AG08396 (cell line): ENCODE measurements at places on chromosomes 13 and 19.
A peak's percentile ranks its signal among the peaks of the same experiment; 100 is the strongest.

- no peak for DNase-seq
Observed at GRCh38 chr13:78662467-78662866, 3.5 kb upstream of the OBI1 start.

- no peak for DNase-seq
Observed at GRCh38 chr13:48320891-48321510, 17.4 kb downstream of the RB1 start.

DNA sequence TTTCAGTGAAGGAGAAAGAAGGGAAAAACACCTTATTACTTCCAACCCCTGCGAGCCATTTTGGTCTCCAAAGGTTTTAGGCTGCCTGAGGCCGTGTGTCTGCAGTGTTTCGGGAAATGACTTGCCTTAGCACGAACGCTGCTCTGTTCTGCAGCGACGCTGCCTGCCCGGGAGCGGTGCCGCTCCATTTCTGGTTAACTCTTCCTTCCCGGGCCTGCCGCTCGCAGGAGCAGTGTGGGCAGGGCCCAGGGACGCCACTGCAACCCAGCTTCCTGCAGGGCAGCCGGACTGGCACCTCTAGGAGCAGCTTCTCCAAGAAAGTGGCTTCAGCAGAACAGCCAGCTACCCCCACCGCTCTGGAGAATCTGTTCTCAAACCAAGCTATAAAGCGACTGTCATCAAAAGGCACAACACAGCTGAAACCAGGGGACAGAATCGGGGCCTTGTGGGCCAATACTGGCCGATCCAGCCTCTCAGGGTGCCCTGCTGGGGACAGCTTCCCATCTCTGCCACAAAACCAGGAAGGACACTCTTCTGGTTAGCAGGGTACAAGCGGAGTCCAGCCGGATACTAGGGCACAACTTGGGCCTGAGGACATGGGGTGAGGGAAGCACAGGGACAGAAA is 72.2 kb downstream of the KCTD15 start:
- DNase-seq, result peak; percentile 34

DNA sequence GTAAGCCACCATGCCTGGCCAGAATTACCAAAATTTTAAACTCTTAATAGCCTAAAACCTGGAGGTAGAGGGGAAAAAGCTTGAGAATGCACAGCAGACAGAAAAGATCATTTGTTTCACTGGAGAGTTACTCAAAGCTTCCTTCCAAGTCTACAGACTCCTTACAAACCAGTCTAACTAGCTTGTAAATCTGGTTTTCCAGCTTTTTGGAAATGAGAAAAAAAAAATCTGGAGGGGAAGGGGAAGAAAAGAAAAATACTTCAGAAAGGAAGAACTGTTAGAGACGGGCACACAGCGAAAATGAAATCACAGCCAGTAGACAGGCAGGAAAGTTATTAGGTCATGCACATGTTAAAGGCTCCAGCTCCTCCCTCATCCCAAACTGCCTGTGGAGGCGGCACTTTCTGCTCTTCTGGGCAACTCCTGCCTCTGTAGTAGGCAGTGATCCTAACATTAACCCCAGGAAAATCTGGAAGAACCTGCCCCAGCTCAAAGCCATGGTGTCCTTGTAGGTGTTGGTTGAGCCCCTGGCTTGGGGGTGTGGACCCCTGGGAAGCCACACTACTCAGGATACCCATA is 17.3 kb downstream of the PARP4 start:
- no peak for DNase-seq

DNA sequence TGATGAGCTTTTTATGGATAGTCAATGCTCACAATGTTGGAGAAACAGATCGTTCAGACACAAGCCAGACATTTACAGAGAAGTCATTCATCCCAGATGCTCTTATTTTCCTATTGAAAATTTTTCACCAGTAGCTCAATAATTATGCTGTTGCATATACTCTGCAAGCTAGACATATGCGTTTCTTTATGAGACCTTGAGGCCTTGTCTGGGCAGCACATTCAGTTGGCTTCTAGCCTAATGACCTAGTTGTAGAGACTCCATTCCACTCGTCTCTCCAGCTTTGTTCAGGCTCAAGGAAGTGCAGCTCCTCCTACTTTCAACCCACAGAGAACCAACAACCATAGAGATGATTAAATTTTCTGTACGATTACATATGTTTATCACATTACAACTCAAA is 237.7 kb downstream of the MZT1 start:
- DNase-seq, result no peak

DNA sequence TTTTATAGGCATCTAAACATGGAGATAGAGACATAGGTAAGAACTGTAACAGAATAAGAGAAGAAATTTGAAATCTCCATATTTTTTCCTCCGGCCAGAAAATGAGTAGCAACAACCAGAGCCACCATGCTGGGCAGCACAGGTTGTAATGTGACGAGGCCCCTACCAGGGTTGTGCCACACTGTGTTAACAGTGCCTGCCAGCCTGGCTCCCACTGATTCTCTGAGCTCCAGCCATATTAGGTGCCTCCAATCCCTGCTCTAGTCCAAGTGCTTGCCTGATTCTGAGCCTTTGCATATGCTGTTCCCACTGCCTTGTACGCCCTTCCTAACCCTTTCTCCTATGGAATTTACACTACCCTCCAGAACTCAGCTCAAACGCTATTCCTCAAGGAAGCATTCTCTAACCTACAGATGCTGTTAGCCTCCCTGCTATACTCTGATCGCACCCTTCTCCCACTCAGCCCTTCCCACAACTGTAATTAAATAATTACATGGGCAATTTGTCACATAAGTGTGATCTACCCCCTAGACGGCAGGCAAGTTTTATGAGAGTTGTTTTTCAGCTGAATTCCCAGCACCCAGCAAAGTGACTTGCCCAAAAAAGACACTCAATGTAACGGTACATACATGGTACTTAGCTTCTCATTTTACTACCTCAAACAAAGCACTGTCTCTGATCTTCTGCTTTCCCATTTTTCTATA is 37.6 kb upstream of the STARD13 start:
- DNase-seq, result no peak

DNA sequence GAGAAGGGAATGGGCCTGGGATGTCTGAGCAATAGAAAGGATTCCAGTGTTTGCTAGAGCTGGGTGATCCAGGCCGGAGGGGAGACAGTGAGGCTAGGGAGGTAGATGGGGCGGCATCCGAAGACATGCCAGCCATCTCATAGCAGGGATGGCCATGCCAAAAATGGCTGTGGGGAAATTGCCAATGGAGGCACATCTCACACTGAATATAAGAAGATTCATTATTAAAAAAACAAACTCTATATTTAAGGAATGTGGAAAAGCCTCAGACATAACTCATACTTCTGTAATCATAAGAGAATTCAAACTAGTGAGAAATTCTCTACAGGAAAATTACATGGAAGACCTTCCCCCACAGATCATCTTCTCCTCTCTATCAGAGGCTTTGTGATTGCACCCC is 289.2 kb downstream of the FGF9 start:
- DNase-seq, result no peak

GRCh38 chr19:49470615-49470978 is 3.4 kb upstream of the FLT3LG start:
- no peak for DNase-seq

DNA sequence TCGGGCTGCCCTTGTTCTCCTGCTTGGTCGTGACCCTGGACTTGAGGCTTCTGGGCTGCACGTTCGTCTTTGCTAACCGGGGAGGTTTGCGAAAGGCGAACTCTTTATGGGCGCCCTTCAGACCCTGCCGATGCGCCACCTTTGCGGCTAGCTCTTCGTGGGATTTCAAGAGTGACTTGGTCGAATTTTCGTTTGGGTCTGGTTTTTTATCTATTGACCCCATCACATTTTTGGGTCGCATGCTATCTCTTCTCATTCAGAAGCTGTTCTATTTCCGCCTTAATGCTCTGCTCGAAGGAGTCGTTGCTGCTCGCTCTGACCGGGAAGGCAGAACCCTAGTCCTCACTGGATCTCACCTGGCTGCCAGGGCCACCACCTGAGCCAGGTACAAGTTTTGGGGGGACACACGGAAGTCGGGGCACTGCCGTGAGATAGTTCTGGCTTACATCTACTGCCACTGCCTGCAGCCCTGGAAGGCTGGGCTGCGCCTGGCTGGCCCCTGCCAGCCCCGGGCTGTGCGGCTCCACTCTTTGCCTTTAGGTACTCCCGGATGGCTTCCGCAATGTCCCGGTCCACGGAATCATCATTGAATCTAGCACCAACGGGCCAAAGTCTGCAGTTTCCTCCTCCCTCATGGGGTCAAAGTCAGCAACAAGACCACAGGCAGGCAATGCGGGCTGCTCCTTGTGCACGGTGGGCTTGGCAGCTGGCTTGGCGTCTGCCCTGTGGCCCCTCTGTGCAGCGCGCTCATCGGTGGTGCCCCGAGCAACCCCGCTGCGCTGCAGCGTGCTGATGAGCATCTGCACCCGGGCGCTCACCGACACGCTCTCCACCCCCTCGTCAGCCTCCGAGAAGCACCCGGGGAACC is 16.2 kb downstream of the RB1 start:
- DNase-seq, result no peak

DNA sequence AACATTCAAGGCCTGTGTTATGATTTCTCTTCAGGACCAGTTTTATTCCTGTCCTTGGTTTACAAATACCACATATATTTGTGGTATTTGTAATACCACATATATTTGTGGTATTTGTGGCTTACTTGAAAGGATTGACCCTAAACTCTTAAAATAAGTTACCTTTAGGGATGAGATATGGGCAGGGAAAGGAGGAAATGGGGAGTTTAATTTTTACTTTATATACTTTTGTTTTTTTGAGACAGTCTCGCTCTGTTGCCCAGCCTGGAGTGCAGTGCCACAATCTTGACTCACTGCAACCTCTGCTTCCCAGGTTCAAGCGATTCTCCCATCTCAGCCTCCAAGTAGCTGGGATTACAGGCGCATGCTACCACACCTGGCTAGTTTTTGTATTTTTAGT is 2.3 kb upstream of the TGDS start:
- DNase-seq, result no peak

GRCh38 chr19:4811328-4812131 is 20.0 kb downstream of the TICAM1 start:
- peak; percentile 72 for DNase-seq

GRCh38 chr19:4910594-4911281 is 1.4 kb downstream of the UHRF1 start:
- peak; percentile 63 for DNase-seq

- DNase-seq, result peak; percentile 53
Observed at GRCh38 chr19:35468637-35469036, 20.6 kb downstream of the FFAR2 start.

DNA sequence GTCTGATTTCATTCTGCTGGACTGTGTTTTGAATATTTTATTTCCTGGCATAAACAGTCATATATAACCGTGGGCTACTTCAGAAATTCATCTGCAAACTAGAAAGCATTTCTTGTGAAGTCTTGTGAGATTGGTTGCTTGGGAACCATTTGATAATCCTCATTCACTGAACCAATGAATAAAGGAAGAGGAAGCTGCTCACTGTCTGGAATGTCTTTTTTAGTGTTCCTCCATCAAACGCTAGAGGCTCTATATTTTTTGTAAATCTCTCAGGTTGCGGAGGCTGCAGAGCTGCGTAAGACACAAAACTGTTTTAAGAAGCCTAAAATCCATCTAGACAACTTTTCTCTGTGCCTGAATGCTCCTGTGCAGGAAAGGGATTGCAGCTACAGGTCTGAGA is 18.7 kb upstream of the GPR12 start:
- no peak for DNase-seq

DNA sequence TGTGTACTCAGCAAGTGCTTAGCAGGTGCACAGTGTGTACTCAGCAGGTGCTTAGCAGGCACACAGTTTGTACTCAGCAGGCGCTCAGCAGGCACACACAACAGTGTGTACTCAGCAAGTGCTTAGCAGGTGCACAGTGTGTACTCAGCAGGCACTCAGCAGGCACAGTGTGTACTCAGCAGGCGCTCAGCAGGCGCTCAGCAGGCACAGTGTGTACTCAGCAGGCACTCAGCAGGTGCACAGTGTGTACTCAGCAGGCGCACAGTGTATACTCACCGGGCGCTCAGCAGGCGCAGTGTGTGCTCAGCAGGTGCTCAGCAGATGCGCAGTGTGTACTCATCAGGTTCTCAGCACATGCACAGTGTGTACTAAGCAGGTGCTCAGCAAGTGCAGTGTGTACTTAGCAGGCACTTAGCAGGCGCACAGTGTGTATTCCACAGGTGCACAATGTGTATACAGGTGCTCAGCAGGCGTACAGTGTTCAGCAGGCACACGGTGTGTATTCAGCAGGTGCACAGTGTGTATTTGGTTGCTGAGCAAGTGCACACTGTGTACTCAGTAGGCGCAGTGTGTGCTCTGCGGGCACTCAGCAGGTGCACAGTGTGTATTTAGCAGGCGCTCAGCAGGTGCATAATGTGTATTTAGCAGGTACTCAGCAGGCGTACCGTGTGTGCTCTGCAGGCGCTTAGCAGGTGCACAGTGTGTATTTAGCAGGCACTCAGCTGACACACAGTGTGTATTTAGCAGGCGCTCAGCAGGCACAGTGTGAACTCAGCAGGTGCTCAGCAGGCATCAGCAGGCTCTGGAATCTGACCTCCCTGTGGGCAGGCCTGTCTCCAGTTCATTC is 15.1 kb downstream of the CRTC1 start:
- no peak for DNase-seq

DNA sequence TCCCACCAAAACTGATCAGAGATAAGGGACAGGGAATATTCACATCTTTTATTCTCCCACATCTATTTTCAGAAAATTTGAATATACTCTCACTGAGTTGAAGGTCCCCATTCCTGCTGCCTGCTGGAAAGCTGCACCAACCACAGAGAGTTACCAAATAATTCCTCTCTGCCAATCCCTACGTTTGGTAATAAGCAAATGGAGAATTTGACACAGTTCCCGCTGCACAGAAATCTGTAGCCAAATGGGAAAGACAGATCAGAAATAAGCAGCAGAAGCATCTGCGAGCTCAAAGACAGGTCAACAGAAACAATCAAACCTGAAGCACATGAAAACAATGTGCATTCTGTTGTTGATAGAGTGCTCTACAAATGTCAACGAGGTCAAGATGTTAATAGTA is 9.9 kb downstream of the ZNF112 start:
- no peak for DNase-seq

- DNase-seq, result peak; percentile 43
Observed at GRCh38 chr19:4678881-4679790, 9.0 kb upstream of the MYDGF start.

- no peak for DNase-seq
Observed at GRCh38 chr19:31168106-31168625, 181.1 kb downstream of the TSHZ3 start.

- no peak for DNase-seq
Observed at GRCh38 chr19:39754971-39755370, 17.1 kb upstream of the CLC start.

- DNase-seq, result no peak
Observed at GRCh38 chr13:112655913-112656312, 33.9 kb upstream of the ATP11A start.

DNA sequence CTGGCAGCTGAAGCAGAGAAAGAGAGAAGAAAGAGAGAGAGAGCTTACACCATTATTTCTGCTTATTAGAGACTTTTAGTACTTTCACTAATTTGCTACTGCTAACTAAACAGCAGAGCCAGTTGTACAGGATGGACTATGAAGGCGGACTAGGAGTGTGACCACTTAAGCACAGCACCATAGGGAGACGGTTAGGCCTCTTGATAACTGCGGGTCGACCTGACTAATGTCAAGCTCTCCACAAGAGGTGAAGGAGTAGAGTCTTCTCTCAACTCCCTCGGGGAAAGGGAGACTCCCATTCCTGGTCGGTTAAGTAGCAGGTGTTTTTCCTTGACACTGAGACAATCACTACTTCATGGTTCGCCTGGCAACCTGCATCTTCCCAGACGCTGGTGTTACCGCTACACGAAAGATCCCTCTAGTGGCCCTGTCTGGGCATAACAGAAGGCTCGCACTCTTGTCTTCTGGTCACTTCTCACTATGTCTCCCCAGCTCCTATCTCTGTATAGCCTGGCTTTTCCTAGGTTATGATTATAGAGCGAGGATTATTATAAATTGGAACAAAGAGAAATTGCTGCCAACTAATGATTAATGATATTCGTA is 5.3 kb upstream of the PSG7 start:
- no peak for DNase-seq
